ENCODE measurements at places on chromosomes 16 and 17.

DNA sequence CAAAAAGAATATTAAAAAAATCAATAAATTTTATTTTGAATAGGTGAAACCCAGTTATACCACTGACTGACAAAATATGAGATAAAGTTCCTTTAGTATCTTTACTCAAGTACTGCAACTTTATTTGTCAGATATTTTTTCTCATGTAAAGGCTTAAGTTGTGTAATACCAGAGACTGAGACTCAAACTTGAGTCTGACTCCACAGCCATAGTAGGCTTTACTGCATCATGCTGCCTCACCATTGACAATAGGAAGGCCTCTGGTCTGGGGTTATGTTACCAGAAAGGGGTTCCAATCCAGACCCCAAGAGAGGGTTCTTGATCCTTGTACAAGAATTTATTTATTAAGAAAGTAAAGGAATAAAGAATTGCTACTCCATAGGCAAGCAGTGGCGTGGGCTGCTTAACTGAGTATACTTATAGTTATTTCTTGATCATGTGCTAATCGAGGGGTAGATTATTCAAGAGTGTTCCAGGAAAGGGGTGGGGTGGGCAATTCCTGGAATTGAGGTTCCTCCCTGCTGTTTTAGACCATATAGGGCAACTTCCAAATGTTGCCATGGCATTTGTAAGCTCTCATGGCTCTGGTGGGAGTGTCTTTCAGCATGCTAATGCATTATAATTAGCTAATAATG, 187.4 kb upstream of the WSB1 start:
- DNase-seq, result no peak

DNA sequence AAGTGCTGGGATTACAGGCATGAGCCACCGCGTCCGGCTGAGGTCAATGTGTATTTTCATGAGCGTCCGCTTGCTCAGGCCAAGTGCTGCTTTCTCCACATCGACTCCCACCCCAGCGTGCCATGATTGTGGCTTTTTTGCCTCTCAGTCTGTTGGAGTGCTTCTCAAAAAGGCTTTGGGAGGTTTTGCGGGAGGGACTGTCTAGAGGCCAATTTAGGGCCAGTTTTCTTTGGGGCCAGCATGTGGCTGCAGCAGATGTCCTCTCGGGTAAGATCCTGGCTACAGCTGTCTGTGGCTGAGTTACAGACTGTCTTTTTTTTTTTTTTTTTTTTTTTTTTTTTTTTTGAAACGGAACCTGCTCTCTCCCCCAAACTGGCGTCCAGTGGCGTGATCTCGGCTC, 6.5 kb downstream of the C16orf90 start:
- DNase-seq, result no peak

DNA sequence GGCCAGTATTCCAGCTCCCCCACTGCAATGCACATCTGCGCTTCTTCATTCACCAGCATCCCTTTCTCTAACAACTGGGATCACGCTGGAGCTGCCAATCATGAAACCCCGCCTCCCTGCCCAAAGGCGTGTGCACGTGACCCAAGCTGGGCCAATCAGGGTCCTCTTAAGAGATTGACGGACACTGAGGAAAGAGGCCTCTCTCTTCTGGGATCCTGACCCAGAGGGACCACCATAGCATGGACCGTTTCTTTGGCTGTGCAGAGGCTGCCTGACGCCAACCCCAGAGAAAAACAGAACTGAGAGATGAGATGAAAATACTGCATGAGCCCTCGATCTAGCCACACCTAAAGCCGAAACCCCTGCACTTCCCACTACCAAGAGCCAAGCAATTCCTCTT, 32.0 kb downstream of the COTL1 start:
- peak; percentile 27 for DNase-seq

GRCh38 chr17:65407017-65407416, 154.4 kb downstream of the AXIN2 start:
- no peak for DNase-seq

- DNase-seq, result no peak
These were observed 12.9 kb downstream of the PRSS22 start for GRCh38 chr16:2845116-2845515.

GRCh38 chr17:42791948-42792347, 6.6 kb downstream of the COA3 start:
- no peak for DNase-seq

DNA sequence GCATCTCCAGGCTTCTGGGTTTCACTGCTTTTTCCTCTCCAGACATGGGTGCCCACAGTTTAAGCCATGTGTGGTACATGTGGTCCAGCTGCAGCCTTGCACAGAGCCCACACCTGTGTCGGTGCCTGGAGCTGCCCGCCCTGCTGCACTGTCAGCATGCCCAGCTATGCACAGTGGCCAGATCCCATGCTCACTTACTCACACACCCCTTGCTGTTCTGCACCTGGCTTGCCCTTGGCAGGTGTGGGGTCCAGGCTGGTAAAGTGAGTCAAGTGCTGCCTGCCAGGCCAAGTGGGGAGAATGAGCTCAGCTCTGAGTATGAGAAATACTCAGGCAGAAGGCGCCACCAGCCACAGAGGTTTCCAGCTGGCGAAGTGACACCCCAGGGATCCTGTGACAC, 739.9 kb downstream of the CDH11 start:
- DNase-seq, result no peak

- DNase-seq, result no peak
These were observed 142.4 kb downstream of the CYLD start for GRCh38 chr16:50884066-50884860.

DNA sequence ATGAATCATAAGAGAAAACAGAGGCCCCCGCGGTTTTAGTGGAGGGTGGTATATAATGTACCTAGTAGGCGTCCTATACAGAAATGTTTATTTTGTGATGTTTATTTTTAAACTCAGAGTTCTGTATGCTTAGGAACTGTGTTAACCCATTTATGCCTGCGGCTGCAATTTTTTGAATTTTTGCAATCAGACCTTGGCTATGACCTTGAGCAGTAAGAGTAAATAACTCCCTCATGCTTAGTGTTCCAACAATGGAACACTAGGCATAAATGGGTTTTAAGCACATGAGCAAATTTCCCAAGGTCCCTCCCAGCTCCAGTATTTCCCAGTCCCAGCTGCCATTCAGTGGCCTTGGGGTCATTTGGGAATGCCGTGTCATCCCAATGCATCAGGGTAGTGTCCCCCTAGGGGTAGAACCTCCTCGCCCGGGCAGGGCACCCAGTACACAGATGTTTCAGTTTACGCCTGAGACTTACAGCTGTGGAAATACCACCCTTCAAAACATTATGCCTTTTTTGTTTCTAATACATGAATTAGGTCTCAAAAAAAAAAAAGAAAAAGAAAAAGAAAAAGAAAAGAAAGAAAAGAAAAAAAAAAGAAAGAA, 605.8 kb upstream of the CDH11 start:
- DNase-seq, result no peak

DNA sequence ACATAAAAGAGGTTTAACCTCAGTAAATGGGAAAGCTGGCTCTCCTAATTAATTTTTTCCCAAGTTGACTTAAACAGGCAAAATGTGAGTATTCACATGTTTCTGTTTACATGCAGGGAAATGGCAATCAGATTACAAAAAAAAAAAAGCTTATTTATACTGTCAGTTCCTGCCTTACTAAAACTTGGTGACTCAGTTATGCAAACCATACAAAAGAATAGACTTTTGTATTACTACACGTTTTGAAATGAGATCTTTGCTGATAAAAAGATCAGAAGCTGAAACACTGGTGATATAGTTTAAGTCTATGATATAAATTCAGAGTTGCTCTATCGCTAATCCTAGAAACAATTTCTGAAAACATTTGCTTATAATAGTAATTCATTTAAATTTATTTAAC, 9.4 kb upstream of the KCNJ2 start:
- DNase-seq, result no peak

- DNase-seq, result peak; percentile 41
These were observed 13.5 kb downstream of the PSMD7 start for GRCh38 chr16:74309789-74310781.

DNA sequence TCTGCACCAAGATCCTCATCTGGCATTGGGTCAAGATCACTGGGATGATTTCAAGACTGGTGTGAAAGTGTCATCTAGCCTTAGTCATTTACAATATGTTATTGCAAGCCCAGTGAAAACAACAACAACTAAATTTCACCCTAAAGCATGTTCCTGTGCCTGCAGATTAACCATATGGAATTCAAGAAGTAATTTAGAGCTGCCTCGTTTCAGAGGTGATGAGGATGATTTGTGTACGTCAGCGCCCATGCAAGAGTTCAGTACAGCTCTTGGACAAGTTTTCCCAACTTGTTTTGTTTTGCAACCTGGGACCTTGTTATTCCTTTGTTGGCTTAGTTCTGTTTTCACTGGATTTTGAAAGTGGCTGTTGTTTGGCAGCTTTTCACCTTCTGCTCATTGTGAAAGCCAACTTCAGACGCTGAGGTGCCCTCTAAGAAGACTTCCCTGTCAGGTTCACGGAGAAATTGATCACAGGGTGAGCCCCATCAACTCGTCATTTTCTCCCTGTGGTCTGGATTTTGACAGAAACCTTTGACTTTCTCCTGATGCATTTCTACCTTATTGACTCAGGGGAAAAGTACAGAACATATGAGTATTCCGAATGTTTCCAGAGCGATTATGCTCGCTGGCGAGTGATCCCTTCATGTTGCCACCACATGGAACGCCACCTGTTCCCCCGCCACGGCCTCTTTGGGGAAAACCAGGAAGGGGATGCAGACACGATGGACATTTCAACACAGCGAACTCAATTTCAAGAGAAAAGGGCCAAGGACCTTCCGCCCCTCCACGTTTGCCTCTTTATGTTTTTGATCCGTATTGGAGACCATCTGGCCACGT, 85.6 kb downstream of the FOXL1 start:
- DNase-seq, result no peak

DNA sequence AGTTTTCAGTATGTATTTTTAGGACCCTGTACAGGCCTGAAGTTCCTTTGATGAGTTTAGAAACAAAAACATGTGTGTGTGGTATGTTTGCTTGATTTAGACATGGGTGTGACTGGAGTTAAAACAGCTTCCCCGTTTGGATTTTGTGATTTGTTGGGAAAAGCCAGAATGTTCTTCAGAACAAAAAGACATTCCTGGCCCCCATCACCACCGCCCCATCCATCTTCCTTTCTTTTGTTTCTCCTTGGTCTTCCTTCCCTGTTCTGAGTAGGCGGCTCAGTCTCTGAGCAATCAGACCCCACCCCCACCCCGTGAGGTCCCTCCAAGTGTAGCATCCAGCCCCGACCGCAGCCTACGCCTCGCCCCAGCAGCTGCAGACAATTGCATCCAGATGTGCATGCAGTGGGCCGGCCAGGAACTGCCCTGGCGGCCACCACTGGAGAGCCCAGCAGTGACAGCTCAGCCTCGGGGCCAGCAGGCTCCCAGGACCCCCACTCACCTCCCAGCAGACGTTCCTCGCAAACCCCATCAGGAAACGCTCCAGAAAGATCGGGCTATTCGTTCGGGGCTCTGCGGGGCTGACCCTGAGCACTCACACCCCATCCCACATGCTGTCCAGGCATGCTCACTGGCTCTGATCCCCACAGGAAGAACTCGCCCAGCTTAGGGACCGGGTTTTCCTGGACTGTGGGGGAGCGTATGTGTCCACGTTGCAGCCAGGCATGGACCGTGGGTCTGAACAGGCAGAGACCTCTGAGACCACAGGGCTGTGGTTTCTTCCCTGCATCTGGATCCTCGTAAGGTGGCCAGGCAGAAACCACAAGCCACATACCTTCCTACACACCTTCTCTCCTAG, 99.8 kb upstream of the CDH5 start:
- DNase-seq, result no peak

GRCh38 chr17:37744633-37744927, 279 bp downstream of the HNF1B start:
- no peak for DNase-seq

GRCh38 chr16:22190776-22191531, 15.1 kb upstream of the EEF2K start:
- peak; percentile 99 for DNase-seq

GRCh38 chr16:74051-74746, 1.8 kb upstream of the RHBDF1 start:
- DNase-seq, result no peak

- no peak for DNase-seq
These were observed 81.9 kb downstream of the UTP18 start for GRCh38 chr17:51342257-51342656.

- DNase-seq, result no peak
These were observed 10.2 kb downstream of the EEF2K start for GRCh38 chr16:22216191-22216831.

GRCh38 chr17:42670789-42671657, 5.8 kb downstream of the PLEKHH3 start:
- no peak for DNase-seq

DNA sequence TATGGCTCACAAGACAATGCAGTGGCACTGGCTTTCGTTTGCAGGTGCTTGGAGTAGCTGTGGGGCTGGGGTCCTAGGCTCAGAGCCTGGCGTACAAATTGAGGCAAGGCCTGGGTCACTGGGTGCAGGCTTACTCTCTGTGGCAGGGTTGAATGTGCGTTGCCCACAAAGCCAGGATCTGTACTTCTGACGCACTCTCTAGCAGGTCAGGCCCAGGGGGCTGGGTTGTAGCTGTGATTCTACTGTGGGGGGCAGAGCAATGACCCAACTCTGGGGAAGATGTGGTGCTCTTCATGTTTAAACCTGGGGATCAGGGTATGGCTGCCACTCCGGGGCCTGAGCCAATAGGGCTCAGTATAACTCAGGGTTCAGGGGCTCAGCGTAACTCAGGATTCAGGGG, 6.4 kb upstream of the PRSS21 start:
- DNase-seq, result no peak

DNA sequence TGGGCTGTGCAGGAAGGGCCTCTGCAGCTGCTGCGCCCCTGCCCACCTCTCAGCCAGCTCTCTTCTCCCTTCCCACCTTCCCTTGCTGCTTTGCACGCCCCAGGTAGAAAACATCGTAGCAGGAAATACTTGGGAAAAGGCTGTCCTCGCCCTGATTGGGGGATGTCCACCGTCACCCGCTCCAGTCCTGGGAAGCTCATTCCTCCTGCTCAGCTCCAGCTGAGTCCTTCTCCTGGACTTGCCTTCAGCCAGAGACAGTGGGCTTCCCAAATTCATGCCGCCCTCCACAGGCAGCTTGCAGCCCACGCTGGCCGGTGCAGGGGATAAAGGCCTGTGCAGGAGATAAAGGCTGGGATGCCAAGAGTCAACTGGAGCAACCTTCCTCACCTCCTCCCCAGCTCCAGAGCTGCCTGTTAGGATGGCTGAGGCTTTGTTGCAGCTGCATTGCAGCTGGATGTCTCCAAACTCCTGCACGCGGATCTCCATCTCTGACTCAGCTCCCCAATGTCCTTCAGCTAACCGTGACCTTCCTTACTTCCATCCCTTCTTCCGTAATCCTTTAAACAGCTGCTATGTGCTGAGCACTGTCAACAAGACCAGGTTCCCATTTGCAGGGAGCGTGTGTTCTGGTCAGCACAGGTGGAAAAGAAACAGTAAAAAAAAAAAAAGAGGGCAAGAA, 402.0 kb upstream of the TNRC6C start:
- DNase-seq, result no peak

GRCh38 chr16:64012166-64012565, 1109.7 kb downstream of the CDH11 start:
- DNase-seq, result no peak

DNA sequence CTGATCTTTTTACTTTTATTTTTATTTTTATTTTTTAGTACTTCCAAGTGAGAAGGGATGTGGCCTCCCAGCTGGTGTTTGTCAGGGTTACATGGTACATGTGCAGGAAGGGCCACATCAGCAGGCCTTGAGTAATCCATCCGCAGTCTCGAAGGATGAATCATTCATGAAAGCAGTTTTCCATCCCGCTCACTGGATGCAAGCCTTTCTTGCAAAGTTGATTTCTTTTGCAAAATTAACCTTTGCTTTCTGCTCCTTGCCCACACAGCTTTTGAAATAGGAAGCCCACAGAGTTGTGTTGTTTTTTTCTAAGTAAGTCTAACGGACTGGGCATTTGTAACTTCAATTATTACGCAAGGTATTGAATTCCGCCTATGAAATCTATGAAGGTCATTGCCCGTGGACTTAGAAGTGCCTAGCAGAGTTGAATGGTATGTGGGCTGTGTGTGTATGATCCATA, 157.4 kb downstream of the PRKCA start:
- peak; percentile 77 for DNase-seq
